ENCODE measurements at places on chromosomes 2 and 18.

- no peak for DNase-seq
Measured at GRCh38 chr2:192634557-192634956, 439.8 kb upstream of the TMEFF2 start.

- no peak for DNase-seq
Measured at GRCh38 chr2:143553261-143553660, 424.0 kb downstream of the ARHGAP15 start.

DNA sequence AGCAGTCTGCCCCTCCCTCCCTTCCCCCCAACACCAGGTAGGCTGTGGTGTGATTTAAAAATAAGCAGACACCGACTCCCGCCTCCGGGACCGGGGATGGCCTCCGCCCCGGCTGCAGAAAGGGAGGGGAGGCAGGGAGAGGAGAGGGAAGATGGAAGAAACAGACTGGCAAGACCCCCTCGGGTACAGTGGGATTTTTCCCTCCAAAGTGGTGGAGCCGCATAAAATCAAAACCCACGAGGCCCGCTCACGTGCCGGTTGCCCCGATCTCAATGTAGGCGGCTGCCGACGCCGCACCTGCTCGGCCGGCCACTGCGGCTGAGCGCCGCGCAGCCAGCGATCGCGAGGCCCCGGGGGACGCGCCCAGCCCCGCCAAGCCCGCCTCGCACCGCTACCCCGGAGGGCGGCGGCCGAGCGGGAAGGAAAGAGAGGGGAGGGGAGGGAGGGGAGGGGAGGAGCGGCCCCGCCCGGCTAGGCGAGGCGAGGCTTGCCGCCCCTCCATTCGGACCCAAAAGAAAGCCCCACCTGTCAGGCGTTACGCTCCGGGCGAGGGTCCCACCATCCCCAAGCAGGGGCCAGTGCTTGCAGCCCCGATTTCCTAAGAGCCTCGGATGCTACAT is 811 bp downstream of the ADD2 start:
- no peak for DNase-seq

DNA sequence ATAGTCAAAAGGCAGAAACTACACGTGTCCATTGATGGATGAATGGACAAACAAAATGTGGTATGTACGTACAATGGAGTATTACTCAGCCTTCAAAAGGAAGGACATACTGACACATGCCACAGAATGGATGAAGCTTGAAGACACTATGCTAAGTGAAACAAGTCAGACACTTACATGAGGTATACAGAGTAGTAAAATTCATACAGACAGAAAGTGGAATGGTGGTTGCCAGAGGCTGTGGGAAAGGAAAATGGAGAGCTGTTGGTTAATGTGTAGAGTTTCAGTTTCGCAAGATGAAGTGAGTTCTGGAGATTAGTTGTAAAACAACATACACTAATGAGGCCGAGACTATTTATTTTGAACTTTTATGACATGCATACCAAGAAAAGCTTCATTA is 67.4 kb upstream of the EPB41L3 start:
- no peak for DNase-seq

GRCh38 chr2:44237221-44237620 is 38.1 kb upstream of the SLC3A1 start:
- no peak for DNase-seq

- DNase-seq = no peak
Measured at GRCh38 chr2:69538872-69539548, 101.8 kb upstream of the NFU1 start.

DNA sequence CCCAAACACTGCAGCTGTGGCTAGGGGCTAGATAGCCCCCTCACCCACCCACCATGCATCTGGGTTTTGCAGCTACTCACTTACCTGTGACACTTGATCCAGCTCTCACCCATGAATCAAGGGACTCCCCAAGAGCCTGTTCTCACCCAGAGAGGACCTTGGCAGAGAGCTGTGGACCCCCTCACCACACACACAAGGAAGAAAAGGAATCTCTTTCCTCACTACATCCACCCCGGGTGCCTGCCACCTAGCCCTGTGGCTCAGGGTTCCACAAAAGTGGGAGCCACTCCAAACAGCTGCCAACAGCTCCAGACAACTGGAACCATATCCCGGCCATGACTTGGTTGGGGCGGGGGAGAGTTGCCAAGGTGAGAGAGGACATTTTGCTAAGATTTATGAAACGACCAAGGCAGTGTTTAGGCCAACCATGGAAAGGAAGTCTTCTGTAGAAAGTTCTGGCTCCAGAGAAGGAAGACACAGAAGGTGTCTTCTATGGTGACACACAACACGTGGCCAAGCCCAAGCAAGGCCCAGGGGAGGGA is 522.1 kb upstream of the RAB6C start:
- no peak for DNase-seq

DNA sequence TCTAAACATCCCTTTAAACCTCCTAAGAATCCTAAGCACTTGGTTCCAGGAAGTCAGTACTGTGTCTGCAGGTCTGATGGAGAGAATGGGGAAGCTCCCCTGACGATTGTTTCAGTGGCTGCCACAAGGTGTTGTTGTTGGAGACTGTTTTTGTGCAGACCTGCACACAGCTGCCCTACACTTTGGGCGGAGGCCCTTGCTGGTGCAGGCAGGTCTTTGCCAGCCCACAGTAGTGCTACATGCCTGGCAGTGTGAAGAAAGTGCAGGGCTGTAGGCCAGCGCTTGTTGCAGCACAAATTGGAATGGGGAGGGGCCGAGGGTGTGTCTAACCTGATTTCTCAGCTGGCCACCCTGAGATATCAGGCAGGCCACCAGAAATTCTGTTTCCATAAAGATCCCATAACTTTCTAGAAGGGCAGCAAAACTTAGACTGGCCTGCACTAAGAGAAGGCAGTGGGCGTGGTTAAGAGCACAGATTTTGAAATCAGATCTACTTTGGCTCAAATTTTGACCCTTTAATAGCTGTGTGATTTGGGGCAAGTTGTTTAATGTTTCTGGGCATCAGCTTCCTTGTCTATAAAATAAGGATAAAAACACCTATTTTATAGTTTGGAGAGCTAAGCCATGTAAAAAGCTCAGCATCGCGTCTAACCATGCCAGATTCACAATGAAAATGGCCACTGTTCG is 83.7 kb upstream of the SLC1A4 start:
- no peak for DNase-seq

DNA sequence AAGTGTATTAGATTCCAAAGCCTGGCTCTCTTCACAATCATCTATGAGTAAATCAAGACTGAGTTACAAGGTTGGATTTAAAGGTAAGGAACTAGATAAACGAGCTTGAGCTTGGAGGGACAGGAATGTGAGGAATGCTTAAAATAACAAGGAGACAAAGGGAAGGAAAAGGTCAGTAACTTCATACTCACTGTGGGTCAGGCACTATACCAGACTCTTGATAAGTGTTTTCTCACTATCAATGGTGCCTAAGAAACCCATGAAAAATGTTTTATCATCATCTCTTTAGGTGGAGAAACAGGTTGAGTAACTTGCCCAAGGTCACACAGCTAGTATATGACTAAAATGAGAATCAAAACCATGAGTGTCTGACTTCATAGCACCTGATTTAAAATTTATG is 212.1 kb downstream of the CDH2 start:
- no peak for DNase-seq

- DNase-seq = no peak
Measured at GRCh38 chr18:77899972-77900754, 650.5 kb downstream of the GALR1 start.

DNA sequence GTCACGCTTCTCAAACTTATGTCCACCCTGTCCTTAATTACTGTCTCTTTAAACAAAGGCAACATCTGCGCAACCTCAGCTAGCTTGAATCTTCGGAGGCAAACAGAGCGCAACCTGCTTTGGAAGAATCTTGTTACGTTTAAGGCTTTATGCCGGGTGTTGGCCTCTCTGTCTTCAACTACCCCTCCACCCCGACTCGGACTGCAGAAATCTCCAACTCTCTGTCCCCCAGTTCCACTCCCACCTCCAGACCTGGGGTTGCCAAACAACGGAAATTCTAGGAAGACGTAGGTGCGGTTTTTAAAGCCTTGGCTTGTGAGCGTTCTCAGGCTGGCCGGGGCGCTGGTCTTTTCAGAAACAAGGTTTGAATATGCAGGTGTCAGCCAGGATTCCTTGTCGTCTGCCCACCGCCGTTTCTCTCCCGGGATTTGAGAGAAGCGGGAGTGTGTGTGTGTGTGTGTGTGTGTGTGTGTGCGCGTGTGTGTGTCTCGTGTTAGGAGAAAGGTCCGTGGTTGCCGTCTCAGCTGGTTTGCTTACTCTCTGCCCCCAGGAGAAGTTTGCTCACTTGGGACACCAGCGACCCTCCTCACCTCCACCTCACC is 1.1 kb upstream of the ONECUT2 start:
- no peak for DNase-seq

- DNase-seq = no peak
Measured at GRCh38 chr18:78526923-78527711, 452.5 kb upstream of the SALL3 start.

DNA sequence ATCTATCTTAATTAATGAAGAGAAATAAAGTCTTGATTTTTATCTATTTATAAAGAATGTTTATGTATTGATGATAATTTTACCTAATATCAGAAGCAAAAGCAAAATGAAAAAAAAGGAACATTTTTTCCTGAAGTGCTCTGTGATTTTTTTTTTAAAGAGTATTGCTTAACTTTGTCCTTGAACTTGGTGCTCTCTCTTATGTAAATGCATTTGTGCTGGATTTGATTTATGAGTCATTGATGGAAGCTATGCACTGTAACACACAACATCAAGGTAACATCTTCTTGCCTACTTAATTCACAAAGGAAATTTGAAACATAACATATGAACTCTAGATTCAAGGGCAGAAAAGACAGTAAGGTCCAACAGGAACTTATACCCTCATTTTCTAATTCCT is 312.9 kb upstream of the CDH19 start:
- no peak for DNase-seq

GRCh38 chr2:196259507-196260481 is 88.4 kb upstream of the STK17B start:
- no peak for DNase-seq

- no peak for DNase-seq
Measured at GRCh38 chr2:170822290-170823087, 5.8 kb downstream of the GAD1 start.

DNA sequence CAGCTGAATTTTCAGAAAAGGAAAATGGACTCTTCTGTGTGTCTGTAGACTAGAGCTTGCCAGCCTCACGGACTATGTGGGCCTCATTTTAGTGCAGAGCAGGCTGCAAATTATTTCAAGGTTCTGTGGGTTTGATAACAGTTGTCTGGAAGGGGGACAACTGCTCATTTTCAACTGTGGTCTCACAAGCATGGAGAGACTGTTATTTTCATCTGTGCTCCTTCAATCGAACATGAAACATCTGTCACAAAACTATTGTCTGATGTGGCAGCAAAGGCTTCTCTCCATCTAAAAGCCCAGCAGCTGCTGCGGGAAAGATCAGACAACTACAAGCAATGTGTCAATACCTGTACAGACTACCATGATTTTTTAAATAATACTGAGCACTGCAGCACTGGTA is 211.8 kb downstream of the LRRTM4 start:
- DNase-seq = no peak

DNA sequence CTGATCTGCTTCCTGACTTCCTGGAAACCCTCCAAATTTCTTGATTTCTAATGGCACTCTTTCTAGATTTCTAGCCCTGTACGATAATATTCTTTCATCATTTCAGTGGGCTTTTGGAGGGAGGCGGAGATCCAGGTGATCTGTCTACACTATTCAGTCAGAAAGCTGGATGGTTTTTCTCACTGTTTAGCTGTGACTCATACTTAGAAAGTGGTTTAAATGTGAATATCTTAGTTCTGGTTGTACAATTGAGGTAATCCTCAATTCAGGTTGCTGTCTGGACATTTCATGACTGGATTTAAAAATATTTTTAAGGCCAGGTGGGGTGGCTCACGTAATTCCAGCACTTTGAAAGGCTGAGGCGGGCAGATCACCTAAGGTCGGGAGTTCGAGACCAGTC is 20.8 kb downstream of the SEH1L start:
- DNase-seq = no peak

- DNase-seq = no peak
Measured at GRCh38 chr2:152617456-152618192, 99.6 kb downstream of the PRPF40A start.

GRCh38 chr18:23994361-23994902 is 20.1 kb upstream of the TTC39C start:
- no peak for DNase-seq

- DNase-seq = no peak
Measured at GRCh38 chr18:70039186-70039585, 91.5 kb upstream of the CD226 start.

GRCh38 chr2:106282462-106283170 is 88.5 kb upstream of the UXS1 start:
- DNase-seq = no peak

GRCh38 chr2:216807857-216808272 is 52.0 kb downstream of the TNP1 start:
- no peak for DNase-seq

Measured in anterior cingulate cortex (tissue), 58 donors.